ENCODE measurements at places on chromosomes 12 and 14.

DNA sequence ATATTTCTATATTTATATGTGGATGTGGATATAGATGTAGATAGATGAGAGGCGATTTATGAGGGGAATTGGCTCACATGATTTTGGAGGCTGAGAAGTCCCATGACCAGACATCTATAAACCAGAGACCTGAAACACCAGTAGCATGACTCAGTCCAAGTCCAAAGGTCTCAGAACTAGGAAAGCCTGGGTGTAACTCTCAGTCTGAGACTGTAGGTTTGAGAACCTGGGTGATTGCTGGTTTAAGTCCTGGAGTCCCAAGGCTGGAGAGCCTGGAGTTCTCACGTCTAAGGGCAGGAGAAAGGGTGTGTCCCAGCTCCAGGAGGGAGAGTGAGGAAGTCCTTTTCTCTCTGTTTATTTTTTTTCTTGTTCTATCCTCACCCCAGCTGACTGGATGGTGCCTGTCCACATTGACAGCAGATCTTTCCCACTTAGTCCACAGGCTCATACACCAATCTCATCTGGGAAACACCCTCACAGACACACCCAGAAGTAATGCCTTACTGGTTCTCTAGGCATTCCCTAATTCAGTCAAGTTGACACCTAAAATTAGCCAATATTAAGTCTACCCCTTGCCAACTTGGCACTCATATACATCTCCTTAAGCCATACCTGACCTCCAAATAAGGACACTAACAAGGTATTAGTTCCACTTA is 45.4 kb downstream of the EMP1 start:
- no peak for DNase-seq

DNA sequence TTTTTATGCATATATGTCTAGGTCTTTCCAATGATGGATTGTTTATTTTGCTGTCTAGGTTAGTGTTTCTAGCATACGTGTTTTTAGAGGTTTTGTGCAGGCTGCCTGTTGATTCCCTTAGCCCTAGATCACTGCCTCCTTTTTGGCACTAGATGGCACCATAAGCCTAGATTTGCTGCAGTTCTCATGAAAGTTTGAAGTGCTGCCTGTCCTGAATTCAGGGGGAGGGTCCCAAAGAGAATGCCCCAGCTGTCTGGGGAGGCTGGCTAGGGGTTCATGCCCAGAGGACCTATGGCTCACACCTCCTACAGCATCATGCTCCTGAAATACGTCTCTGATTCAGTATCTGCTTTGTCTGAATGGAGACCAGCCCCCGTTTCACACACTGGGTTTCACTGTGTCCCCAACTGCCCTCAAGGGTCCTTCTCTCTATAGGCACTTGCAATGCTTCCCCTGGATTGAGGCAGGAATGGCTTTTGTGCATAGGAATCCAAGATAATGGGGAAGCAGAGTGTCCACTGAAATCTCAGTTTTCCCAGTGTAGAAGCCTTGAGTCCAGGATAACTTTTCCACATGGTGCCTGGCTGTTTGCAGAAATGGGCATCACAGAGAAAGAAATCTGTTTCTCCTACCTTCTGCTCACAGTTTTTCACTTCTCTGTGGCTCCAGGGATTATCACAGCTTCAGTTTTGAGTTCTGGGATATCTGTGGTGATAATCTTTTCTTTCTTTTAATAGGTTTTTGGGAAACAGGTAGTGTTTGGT is 14.2 kb upstream of the TXNRD1 start:
- no peak for DNase-seq

DNA sequence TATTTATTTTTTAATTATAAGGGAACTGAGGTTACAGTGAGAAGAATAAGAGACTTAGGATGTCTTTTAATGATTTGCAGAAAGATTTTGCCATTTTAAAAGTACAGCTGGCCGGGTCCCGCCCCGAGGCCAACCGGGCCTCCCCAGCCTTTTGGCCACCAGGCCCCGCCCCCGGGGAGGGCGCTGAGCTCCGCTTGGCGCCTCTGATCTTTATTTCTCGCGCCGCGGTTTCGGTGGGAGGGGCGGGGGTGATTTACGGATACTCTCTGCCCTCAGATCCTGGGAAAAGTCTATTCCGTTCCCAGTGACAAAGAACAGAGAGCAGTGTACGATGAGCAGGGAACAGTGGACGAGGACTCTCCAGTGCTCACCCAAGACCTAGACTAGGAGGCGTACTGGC is 17.7 kb downstream of the ZFYVE26 start:
- no peak for DNase-seq

GRCh38 chr12:120710031-120710804 is at the start of gene UNC119B:
Gene UNC119B, plus strand, starts transcription at chr12:120710458. Its CDS starts 17 bp downstream, at chr12:120710475.
- DNase-seq = peak; percentile 33

- DNase-seq = peak; percentile 17
Observed at GRCh38 chr14:39266525-39266870, 32.8 kb downstream of the MIA2 start.

DNA sequence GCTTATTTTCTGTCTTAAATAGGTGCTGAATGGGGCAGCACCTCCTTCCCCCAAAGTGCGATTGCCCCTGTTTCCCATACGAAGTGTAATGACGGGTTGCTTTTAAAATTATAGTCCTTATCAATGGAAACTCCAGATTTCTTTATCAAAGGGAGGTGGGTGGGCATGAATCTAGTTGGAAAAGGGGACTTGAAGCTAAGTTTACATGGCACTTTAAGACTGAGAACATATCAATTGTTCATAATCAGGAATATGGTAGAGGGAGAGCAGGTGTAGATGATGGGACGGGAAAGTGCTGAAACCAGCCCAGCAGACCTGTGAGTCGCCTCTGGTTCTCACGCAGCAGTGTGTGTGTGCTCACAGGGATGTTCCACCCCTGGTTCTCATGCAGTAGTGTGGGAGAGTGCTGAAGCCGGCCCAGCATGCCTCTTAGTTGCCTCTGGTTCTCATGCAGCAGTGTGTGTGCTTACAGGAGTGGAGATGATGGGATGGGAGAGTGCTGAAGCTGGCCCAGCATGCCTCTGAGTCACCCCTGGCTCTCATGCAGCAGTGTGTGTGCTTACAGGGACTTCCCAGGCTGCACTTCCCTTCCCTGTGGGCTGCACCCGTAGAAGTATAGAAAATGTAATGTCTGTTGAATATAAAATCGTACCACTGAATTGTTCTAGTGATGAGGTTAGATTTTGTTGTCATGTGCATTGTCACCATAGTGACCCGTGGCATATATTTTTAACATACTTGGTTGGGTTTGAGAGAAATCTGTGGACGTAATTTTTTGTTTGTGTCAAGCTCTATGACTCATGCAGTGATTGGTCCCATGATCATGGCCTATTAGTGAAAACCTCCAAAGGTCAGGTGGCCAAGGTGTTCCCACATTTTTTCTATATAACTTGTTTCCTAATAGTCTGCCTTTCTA is 51.6 kb downstream of the GPATCH2L start:
- DNase-seq = peak; percentile 76

- DNase-seq = no peak
Observed at GRCh38 chr14:61153431-61153830, 127.7 kb downstream of the TMEM30B start.

DNA sequence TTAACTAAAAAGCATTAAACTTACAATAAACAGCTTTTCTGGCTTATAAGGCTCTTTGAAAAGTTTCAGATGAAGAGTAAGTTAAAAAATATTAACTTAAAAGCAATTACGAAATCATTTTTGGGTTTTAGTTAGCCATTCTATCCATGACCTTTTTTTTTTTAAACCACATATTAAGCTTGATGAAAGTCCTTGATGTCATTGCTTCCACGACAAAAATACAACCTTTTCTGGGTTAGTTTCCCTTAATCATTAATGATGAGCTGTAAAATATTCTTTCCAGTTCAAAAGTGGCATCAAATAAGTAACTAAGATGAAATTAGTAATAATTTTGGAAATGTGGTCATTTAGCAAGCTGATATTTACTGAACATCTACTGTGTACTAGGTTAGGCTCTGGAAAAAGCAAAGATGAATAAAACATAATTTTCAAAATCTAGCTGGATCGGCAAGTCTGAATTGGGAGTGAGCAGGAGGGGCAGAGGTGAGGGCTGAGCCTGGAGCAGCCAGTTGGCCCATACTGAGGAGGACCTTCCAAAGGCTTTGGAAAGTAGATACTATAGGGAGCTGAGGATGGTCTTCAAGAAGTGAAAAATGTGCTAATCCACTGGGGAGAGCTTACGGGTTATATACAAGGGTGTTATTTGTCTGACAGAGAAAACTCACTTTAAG is 345.2 kb downstream of the ZFP36L1 start:
- DNase-seq = no peak

- DNase-seq = no peak
Observed at GRCh38 chr12:53193985-53194716, 12.9 kb downstream of the ITGB7 start.

- DNase-seq = peak; percentile 58
Observed at GRCh38 chr14:74018174-74018585, 908 bp downstream of the ENTPD5 start.

DNA sequence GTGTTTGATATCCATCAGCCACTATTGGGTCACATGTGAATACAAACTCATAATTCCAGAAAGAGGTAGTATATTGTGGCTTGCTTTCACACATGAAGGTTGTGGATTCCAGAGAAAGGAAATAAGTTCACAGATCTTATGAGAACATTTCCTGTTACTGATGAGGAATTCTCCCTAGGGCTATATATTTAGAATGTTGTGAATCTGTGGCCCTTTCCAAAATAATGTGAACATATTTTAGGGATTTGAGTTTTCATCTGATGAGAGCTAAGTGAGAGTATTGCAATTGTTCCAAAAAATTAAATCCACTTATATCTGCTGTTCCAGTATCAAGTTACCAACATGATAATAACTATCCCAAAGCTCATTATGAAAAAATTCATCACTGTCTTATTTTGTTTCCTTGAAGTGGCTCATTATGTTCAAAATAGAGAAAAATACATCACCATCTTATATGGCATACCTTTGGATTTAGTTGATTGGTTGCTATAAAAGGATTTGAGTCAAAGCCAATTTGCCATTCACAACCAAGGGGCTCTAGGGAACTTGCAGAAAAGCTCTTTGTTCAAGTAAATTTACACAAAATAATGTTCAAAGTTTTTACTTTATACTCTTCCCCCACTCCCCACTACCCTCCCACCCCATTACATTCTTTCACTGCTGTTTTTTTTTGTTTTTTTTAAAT is 76.3 kb downstream of the MYRFL start:
- no peak for DNase-seq

- DNase-seq = no peak
Observed at GRCh38 chr14:77241955-77242354, 29.1 kb downstream of the NGB start.

DNA sequence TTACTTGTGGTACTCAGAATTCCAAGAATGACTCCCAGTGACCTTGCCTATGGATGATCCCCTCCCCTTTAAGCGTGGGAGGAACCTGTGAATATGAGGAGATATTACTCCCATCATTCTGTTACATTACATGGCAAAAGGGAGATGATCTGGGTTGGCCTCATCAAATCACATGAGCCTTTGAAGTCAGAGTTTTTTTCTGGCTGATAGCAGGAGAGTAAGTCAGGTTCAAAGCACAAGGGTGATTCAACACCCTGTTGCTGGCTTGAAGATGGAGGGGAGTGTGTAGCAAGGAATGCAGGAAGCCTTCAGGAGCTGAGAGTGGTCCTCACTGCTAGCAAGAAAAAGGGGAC is 9.1 kb upstream of the MDM2 start:
- no peak for DNase-seq

DNA sequence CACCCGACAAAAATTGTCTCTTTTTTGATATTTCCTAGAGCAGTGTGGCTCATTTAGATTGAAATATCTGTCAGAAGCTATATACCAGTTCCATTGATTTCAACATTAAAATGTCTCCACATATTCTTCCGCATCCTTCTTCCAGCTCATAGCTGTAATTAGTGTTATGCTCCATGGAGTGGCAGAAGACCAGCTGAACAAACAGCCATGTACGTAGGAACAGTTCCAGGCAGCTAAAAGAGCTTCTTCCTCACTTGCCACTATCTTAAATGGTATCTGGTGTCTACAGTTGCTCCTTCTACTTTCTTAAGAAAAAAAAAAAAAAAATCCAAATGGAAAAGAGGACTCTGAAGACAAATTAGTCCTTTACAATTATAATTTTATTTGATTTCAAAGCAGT is 848.0 kb downstream of the DIO2 start:
- DNase-seq = no peak

GRCh38 chr12:14113031-14113430 is 131.6 kb upstream of the GRIN2B start:
- DNase-seq = no peak

DNA sequence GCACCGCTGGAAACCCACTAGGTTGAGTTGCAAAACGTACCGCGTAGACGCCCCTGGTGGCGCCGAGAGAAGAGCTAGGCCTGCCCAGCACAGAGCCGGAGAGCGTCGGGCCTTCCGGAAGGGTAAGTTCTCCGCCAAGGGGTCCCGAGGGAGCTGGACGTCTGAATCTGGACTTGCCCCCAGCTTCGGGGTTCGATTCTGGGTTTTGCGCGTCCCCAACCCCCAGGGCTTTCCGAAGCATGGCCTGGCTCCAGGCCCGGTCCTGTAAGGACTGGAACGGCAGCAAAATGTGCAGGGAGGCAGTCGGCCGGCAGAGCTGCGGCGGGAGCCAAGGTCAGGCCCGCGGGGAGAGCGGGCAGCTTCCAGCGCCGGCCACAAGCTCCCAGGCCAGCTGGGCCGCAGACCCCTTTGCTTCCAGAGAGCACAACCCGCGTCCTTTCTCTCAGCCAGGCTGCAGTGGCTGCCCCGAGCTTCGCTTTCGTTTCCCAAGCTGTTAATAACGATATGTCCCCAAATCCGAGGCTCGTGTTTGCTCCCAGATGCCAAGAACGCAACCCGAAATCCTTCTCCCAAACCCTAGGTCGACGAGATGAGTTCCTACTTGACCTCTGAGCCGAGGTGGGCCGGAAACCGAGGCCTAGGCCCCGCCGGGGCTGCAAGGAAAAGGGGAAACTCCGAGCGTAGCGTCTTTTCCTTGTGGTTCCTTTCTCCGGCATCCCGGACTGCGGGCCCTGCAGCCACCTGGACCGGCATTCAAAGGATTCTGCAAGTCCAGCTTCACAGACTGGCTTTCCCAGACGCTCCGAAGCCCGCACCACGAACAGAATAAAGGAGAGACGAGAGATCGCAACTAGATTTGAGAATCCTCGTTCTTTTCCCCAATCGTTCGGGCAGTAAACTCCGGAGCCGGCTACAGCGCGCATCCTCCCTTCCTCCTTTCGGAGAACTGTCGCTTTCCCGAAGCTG is 3.2 kb upstream of the TBX5 start:
- DNase-seq = no peak

DNA sequence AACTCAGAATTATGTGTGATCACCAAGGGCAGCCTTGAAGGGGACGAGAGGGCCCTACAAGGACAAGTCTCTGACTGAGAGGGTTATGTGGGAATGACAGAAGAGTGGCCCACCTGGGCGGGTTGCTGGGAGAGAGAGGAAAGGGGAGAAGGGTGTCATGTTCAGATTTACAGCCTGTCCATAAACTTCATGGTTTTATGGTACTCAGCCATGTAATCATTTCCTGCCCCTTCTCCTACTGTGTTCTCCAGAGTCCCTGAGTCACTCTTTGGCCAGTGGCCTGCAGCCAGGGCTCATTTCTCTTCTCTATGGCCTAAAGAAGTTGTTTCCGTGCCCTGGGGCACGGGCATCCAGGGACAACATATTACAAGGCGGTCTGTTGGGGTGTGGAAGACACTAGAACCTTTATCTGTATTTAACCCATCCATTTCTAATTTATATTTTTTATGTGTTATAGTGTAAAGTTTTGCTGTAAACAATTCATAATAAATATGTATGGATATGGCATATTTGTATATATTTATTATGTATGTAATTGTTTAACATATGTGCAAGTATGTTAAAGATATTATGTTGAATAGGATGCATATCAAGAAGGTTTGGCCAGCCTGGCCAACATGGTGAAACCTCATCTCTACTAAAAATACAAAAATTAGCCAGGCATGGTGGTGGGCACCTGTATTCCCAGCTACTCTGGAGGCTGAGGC is 26.9 kb downstream of the DDX47 start:
- DNase-seq = peak; percentile 88

GRCh38 chr12:23803540-23803939 is 145.9 kb downstream of the SOX5 start:
- no peak for DNase-seq

Data from stromal cell of bone marrow (primary cell).